ENCODE measurements at places on chromosomes 3 and 15. TPM values are rescaled to one million over a fixed set of nuclear protein-coding genes. Genes with fewer than 3 reads are reported as not detected.
A peak's percentile ranks its signal among the peaks of the same experiment; 100 is the strongest.

DNA sequence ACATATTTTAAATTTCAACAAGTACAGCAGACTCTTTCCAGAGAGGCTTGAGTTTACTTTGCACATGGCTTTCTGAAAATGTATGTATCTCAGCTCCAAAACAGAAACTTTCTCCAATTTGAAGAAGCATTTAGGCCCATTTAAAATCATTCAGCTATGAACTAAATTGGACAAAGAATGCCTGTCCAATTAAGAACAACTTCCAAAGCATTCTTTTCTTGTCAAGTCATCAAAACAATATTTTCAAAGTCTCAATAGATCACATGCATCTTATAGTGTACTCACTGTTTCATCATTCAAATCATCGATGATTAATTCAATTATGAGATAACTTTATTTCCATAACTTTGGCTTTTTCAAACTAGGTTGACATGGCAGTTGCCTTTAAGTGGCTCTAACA lies 95.2 kb downstream of the KBTBD8 start:
- DNase-seq, result no peak

ISY1 gene
- total RNA-seq, result 26.6 TPM

DNA sequence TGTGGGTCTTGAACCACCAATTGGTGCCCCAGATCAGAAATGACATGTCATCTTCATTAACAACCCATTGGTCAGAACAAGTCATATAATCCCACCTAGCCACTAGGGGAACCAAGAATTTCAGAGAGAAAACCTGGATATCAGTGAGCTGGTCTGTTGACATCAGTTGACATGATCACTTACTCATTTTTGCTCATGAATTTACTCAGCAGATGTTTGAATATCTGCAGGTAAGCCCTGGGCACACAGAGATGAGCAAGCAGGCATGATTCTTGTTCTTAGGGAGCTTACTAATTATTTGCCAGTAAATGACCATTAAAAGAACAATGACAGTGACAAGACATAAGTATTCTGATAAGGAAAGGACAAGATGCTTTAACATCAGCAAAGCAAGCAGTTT lies 64.3 kb upstream of the PLCL2 start:
- DNase-seq, result no peak

GRCh38 chr3:4751029-4751501 lies 228.2 kb upstream of the BHLHE40 start:
- DNase-seq, result no peak

TNFSF10 gene
- 6.1 TPM for total RNA-seq

DNA sequence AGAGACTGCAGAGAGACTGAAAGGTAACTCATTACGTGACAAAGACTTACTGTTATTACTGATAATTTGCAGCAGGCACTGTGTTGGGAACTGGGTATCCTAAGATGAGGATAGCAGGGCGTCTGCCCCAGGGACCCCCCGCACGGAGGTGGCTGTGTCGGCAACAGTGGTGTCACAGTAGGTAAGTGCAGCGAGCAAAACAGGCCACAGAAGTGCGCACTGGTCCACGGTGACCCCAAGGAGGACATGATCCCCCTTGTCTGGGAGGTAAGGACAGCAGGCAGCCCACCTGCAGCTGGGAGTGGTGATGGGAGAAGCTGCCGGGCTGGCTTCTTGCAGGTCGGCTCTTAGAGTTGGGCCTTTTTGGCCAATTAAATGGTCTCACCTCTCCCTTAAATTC lies 82.9 kb downstream of the FAM43A start:
- no peak for DNase-seq

DNA sequence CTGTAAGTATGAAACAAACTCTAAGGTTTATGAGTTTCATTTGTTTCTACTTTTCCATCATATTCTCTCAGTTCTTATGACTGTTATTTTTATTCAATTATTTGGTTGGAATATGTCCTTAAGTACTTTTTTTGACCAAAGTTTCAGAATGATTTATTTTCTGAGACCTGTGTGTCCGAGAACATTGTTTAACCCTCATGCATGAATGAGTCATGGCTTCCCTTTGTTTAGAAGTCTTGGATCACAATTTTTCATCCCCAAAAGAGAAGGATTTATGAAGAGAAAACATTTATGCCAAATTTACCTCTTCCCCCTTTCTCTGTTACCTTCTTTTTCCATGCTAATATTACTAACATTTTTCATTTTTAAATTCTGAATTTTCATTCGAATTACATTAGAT lies 518.0 kb upstream of the NR2F2 start:
- peak; percentile 58 for DNase-seq

DNA sequence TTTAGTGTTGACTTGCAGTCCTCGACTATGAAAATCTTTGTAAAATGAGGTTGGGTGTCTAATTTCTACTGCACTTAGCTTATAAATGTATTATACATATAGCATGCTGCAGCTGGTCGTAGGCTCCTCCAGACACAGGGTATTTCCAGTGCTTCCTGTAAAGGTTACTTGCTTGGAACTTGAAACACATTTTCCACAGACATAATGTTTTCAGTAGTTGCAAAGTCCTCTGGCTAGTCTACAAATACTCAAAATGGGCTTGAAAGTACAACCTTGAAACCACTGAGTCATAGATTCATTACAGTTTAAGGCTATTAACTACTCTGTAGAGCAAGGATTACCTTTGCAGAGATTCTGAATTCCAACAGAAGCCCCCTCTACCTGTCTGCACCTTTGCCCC lies 464.1 kb downstream of the RAP2B start:
- no peak for DNase-seq

POLR2M gene
- total RNA-seq, result 61.4 TPM

ACP3 gene
- total RNA-seq, result not detected

TMCO5A gene
- not detected for total RNA-seq

GRCh38 chr3:88595026-88595425 lies 445.3 kb downstream of the C3orf38 start:
- DNase-seq, result peak; percentile 1

TLR9 gene
- total RNA-seq, result 0.25 TPM

ZDHHC23 gene
- total RNA-seq, result 0.68 TPM

CCR1 gene
- total RNA-seq, result 0.41 TPM

TMEM108 gene
- 5.9 TPM for total RNA-seq

TMC3 gene
- total RNA-seq, result 0.22 TPM

IDH3A gene
- total RNA-seq, result 36.3 TPM

PYDC2 gene
- total RNA-seq, result not detected

CPA3 gene
- total RNA-seq, result not detected

GRCh38 chr15:80816936-80817335 lies 37.8 kb downstream of the CEMIP start:
- DNase-seq, result no peak

MEGF11 gene
- 0.16 TPM for total RNA-seq

GRCh38 chr3:72042397-72043203 lies 257.7 kb upstream of the PROK2 start:
- DNase-seq, result peak; percentile 93

ITIH1 gene
- not detected for total RNA-seq

TLE3 gene
- total RNA-seq, result 45.4 TPM

GRCh38 chr3:195163719-195164572 lies 107.0 kb downstream of the XXYLT1 start:
- DNase-seq, result no peak

GRCh38 chr15:66004618-66005262 lies 135.4 kb downstream of the RAB11A start:
- DNase-seq, result peak; percentile 12

DNA sequence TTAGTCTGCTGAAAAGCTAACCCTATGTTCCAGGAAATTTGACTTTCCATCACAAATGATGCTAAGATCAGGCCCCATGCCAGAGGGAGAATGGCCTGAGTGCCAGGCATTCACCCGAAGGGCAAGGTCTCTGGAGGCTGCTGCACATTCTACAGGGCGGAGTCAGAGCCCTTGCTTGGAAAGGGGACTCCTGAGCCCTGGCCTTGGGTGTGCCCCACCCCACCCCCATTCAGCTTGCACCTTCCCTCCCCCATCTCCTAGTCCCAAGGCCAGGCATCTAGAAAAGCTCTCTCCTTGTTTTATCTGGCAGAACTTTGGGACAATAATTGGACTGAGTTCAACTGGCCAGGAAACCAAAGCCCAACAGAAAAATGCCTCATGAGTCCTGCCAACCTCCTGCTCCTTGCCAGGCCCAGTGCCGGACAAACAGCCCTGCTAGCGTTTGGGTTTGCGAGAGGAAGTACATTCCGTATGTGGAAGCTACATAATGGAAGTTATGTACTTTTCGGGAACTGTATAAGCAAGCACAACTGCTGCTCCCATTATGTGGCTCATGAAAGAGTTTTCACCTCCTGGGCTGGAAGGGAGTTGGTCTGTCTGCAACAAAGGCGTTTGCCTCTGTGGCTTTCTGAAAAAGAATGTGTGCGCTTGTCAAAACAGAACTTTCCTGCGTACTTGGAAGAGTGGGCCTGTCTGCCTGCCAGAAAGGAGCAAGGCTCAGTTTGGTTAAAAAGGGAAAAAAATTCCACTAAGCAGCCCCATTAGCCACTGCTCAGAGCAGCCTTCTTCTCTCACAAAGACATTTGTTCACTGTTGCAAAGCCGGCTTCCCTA lies 321.5 kb upstream of the CTNNB1 start:
- peak; percentile 84 for DNase-seq

DNA sequence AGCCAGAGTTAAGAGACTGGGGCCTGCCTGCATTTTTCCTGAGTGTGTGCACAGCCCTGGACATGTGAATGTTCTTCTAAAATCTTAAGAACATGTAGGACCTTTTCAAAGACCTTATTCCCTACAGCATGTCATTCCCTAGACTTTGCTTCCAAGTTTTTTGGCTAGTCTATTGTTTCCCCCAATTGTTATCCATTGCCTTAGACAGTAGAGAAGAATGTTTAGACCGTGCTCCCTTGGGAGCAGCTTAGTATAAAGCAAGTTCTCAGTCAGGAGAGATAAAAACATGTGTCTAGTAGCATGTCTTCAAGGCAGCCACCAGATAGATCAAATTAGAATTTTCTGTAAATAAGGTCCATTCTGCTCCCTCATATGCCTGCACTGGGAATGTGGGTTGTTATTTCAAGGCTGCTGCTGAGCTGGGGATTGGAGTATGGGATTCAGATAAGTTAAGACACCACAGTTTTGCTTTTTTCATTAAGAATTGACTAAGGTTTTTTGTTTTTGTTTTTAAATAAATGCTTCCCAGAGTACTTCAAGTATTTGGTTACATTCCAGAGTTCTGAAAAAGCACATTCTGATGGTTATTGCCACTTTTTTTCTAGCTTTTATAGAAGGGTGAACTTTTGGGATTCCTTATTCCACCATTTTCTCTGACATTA lies 246.7 kb downstream of the RORA start:
- no peak for DNase-seq

GRCh38 chr15:40838756-40839155 lies 5.1 kb upstream of the SPINT1 start:
- no peak for DNase-seq

CRTAP gene
- total RNA-seq, result 144 TPM

- DNase-seq, result peak; percentile 18
Observed at GRCh38 chr15:85289677-85290365, 90.6 kb upstream of the AKAP13 start.

LDHAL6B gene
- total RNA-seq, result not detected

GRCh38 chr3:157522648-157523047 lies 19.4 kb upstream of the VEPH1 start:
- no peak for DNase-seq

GRCh38 chr3:67357610-67358458 lies 296.6 kb downstream of the SUCLG2 start:
- DNase-seq, result peak; percentile 12

CHRFAM7A gene
- total RNA-seq, result 1.8 TPM

- peak; percentile 48 for DNase-seq
Observed at GRCh38 chr3:59641169-59641899, 591.5 kb upstream of the CFAP20DC start.

GRCh38 chr3:71117572-71118247 lies 465.8 kb downstream of the FOXP1 start:
- DNase-seq, result peak; percentile 56

DNA sequence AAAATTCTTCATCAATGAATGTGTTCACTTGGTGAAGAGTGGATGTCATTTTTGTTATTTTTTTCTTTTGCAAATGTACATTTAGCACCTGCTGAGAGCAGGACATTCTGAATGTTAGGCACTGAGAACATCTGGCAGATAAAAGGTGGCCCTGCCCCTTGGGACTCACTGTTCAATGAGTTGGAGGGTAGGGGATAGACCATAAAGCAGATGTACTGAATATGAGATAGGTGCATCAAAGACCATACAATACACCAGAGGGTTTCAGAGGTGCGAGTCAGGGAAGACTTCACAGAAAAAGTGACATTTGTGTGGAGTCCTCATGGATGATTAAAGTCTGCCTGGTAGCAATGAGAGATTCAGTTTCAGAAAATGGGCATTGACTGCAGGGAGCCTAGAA lies 34.2 kb downstream of the EEFSEC start:
- no peak for DNase-seq

- DNase-seq, result no peak
Observed at GRCh38 chr3:115423170-115423569, 200.1 kb upstream of the GAP43 start.

- no peak for DNase-seq
Observed at GRCh38 chr3:108513961-108514360, 3.6 kb upstream of the MYH15 start.

- no peak for DNase-seq
Observed at GRCh38 chr3:165903885-165904630, 66.8 kb upstream of the BCHE start.

DNA sequence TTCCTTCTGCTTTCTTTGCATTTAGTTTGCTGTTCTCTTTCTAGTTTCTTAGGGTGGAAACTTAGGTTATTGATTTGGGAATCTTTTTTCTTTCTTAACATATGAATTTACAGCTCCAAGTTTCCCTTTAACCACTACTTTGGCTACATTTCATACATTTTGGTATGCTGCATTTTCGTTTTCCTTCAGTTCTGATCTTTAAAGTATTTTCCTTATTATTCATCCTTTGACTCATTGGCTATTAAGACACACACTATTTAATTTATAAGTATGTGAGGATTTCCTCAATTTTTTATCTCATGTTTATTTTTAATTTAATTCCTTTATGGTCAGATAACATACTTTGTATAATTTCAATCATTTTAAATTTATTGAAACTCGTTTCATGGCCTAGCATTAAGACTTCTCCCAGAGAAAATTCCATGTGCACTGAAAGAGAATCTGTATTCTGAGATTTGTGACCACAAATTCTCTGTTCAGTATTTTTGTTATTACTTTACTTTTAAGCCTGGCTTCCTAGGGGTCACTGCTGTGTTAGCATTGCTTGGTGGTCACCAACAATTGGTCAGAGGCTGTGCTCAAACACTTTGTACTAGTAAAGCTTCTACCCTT lies 87.7 kb downstream of the CFAP20DC start:
- DNase-seq, result peak; percentile 59

DNA sequence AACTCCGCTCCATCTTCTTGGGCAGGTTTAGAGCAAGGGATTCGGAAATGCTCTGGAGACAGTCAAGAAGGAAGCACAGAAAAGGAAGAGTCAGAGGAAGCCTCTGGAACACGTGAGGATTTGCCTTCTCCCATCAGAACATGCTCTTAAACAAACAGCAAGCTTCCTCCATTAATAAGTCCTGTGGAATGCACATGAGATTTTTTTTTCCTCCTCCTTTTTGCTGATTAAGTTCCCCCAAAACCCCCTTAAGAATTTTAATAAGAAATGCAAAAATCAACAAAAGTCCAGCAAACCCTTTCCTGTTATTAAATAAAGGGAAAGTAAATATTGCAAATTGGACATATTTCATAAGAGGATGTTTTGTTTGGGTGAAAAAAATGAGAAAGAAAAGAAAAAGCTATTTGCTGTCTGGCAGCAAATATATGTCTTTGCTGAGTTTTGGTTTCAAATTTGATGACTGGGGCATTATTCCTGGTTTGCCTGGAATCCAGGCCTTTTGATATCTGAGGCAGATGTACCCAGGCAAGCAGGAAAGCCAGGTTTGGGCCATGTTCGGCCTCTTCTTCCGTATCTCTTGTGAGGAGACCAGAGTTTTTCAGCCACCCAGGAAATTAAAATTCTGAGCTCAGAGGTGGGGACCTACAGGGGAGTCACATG lies 7.9 kb upstream of the TSEN2 start:
- peak; percentile 53 for DNase-seq

CYP1A2 gene
- not detected for total RNA-seq

ZNF717 gene
- total RNA-seq, result 2.4 TPM

Measured in astrocyte (in vitro differentiated cells and primary cell).